ENCODE measurements at places on chromosomes 13 and 19.
A peak's percentile ranks its signal among the peaks of the same experiment; 100 is the strongest.

DNA sequence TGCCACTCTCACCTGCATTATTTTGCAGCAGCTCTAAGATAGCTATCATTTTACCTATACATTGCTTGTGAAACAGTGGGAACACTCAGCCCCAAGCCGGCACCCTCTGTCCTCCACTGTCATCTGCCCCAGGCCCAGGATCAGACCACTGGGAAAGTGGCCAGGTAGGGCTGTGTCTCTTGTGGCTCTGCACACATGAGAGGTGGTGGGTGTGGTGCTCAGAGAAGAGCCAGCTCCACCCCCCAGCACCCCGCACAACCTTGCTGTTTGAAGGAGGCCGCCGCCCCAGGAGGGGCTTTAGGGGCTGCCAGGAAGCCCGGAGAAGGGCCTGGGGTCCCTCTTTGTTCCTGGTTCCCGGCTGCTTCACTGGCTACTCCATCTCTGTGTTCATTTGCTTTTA is 26.6 kb downstream of the PPP1R37 start:
- no peak for DNase-seq

DNA sequence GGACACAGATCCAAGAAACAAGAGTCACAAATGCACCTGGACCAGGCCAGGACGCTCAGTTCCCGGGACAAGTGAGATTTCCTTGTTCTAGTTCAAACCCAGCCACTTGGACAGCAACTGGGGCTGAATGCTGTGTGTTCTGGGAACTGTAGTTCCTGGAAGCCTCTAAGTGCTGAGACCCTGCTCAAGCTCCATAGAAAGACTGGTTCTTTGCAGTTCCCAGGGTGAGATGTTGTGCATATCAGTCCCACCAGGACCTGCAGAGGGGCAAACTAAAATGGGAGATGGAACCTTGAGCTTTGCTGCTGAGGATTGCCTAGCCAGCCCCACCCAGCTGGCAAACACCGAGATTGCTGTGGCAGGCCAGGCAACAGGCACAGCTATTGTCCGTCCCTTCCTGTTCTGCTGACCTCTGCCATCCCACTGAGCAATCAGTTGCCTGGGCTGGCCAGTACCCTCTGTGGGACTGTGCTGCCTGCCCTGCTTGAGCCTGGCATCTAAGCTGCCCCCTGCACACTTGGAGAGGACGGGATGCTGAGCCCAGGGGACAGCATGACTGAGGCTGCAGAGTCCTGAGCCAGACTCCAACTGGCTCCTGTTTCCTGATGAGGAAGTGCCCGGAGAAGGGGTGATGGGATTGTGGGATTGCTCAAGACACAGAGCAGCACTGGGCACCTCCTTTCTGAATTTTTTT is 1.4 kb upstream of the GIPC1 start:
- DNase-seq, result no peak

GRCh38 chr13:29170436-29171082 is 350.4 kb downstream of the MTUS2 start:
- peak; percentile 26 for DNase-seq

DNA sequence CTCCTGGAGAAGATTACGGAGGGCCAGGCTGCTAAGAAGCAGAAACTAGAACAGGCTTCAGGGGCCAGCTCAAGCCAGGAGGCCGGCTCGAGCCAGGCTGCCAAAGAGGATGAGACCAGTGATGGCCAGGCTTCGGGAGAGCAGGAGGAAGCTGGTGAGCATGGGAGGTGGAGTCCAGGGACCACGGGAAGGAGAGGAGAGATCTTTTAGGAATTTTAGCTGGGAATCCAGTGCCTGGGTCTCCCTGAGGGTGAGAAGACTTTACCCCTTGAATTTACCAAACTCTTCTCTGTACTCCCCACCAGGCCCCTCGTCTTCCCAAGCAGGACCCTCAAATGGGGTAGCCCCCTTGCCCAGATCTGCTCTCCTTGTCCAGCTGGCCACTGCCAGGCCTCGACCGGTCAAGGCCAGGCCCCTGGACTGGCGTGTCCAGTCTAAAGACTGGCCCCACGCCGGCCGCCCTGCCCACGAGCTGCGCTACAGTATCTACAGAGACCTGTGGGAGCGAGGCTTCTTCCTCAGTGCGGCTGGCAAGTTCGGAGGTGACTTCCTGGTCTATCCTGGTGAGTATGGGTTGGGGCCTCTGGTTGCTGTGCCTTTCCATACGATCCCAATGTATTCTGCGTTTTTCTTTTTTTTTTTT is 824 bp downstream of the TSEN34 start:
- no peak for DNase-seq

DNA sequence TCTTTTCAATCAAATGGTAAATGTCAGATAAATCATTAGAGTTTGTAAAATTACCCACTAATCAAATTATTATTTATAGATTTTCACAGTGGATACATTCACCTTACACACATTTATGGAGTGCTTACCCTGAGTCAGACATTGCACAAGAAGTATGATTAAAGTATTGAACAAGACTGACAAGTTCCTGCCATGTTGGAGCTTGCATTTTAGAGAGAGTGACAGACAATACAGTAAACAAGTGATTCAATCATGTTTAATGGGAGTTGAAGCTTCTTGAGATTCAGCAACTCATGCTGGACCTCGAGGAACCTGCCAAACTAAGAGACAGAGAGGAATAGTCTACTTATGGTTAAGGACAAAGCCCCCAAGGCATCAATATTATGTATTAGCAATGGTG is 487.8 kb downstream of the PCDH17 start:
- DNase-seq, result no peak

DNA sequence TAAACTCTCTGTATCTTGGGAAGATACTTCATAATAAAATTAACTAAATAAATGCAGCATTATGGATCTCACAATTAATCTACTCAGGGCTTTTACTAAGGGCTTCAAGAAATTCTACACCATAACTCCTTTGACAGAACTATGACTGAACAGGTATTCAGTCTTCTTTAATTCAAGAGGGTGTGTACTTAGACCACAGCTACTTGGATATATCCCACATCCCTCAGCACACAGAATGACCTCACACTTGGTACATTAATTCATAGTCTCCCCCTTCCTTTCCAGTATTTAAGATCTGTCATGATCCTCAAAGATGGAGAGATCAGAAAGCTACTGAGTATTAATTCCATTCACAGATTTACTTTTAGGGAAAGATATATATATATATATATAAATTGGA is 11.6 kb downstream of the DIAPH3 start:
- DNase-seq, result no peak

DNA sequence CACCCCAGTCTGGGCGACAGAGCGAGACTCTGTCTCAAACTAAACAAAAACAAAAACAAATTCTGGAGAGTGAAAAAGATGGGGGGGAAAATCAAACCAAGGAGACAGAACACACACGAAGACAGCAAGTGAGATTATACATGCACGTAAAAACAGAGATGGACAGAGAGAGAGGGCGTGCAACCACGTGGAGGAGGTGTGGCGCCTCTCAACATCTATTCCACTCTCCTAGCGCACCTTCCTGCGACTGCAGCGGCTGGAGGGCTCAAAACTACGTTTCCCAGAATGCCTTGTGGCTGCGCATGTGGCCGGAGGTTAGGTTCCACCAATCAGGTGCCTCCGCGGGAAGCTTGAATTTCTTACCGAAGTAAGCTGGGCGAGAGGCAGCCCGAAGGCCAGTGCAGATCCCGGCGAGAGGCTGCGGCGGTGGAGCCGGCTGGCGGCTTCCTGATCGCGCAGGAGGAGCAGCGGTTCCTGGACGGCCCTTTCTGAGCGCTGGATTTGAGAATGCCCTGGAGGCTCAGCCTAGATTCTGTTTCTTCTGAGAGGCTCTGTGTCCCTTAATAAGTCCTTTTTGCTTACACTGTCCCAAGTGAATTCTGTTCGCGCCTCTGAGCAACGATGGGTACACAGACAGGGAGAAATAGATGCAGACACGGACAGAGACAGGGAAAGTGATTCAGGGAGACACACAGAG is 13.1 kb upstream of the NANOS2 start:
- DNase-seq, result peak; percentile 71

DNA sequence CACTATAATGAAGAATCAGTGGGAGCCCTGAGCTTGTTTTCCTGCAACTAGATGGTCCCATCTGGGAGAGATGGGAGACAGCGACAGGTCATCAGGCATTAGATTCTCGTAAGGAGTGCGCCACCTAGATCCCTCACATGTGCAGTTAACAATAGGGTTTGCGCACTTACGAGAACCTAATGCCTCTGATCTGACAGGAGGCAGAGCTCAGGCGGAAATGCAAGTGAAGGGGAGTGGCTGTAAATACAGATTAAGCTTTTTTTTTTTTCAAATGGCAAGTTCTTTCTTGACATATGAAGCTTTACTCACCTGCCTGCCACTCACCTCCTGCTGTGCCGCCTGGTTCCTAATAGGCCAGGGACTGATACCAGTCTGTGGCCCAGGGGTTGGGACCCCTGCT is 14.4 kb downstream of the CDC16 start:
- no peak for DNase-seq

- no peak for DNase-seq
These were observed 29.9 kb downstream of the PPP1R37 start for GRCh38 chr19:45122832-45123231.

DNA sequence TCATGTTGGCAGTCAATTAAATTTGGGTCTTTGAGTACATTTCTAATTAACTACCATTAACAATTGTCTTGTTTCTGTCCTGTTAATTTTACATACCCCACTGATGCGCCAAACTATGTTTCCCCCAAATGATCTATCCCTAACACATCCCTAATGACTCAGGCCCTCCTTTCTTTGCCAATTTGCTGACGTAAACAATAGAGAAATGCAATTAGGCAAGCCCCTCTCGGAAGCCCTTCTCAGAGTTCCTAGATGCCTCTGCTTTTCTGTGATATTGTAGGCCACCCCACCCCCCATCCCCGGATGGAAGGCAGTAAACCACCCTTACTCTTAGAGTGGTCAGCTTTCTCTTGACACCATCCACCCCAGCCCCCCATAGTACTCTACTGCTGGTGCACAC is 74.2 kb downstream of the FLT1 start:
- DNase-seq, result no peak
